ENCODE measurements at places on chromosomes 6 and 20. TPM values are rescaled to one million over a fixed set of nuclear protein-coding genes. Genes with fewer than 3 reads are reported as not detected.

TRIM31 gene
- not detected for total RNA-seq

FAM135A gene
- total RNA-seq, result 10.8 TPM

PPP1R3G gene
- not detected for total RNA-seq

GTSF1L gene
- total RNA-seq, result not detected

RAB32 gene
- total RNA-seq, result 1.4 TPM

LPIN3 gene
- total RNA-seq, result 2.0 TPM

TSHZ2 gene
- total RNA-seq, result 28.4 TPM

CNKSR3 gene
- total RNA-seq, result not detected

FAXC gene
- 0.37 TPM for total RNA-seq

MAPK14 gene
- 62.9 TPM for total RNA-seq

EPB41L1 gene
- total RNA-seq, result not detected

PEX6 gene
- total RNA-seq, result 24.0 TPM

PTPRT gene
- not detected for total RNA-seq

GLP1R gene
- total RNA-seq, result not detected

SMLR1 gene
- total RNA-seq, result not detected

LINC00237 gene
- total RNA-seq, result not detected

FOXP4 gene
- total RNA-seq, result 6.1 TPM

SNAP25 gene
- 0.39 TPM for total RNA-seq

PROCR gene
- 0.34 TPM for total RNA-seq

B3GAT2 gene
- total RNA-seq, result not detected

CALHM4 gene
- total RNA-seq, result not detected

KIAA1586 gene
- 14.9 TPM for total RNA-seq

TMC2 gene
- not detected for total RNA-seq

GSTA3 gene
- not detected for total RNA-seq

DEF6 gene
- total RNA-seq, result 220 TPM

PPIL6 gene
- total RNA-seq, result 0.29 TPM

GPSM3 gene
- total RNA-seq, result 265 TPM

SLC17A9 gene
- 2.5 TPM for total RNA-seq

PRDM13 gene
- not detected for total RNA-seq

KIF25 gene
- not detected for total RNA-seq

NCOA7 gene
- total RNA-seq, result 47.4 TPM

BCAS1 gene
- not detected for total RNA-seq

NKX2-4 gene
- total RNA-seq, result not detected

FAM83C gene
- not detected for total RNA-seq

IRF4 gene
- 221 TPM for total RNA-seq

EYA4 gene
- not detected for total RNA-seq

HFE gene
- total RNA-seq, result 4.2 TPM

LY6G5C gene
- total RNA-seq, result 6.3 TPM

TRIM10 gene
- total RNA-seq, result 0.37 TPM

LHFPL5 gene
- total RNA-seq, result not detected

IL17A gene
- not detected for total RNA-seq

PIGT gene
- 87.5 TPM for total RNA-seq

COL9A1 gene
- total RNA-seq, result not detected

EYS gene
- total RNA-seq, result not detected

C6orf132 gene
- 0.07 TPM for total RNA-seq

CYP39A1 gene
- not detected for total RNA-seq

DEFB132 gene
- not detected for total RNA-seq

HDGFL1 gene
- total RNA-seq, result not detected

LTB gene
- total RNA-seq, result 2,468 TPM

Data from T-helper 1 cell treated with Interleukin-12 subunit alpha and Interleukin-12 subunit beta and Interleukin-4 antibody, amounts not matched to agents 30 ng/mL and 1 ng/mL, for 36 hours (primary cell).